ENCODE measurements at places on chromosomes 2 and 18.

DNA sequence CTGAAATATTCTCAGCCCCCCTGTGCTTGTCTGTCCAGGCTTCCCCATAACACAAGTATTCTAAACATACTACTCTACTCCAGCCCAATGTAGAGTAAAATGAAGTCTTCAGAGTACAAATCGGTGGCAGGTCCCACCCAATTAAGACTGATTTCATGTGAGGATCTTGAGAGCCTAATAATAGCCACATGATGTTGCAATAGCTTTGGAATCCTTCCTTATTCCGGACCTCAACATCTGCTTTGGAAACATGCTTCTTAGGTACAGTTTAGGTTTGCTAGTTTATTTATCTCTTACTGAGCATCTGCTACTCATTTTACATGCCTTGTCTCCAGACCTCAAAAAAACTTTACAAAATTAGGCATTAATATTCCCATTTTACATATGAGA, 207.3 kb upstream of the RAB6C start:
- no peak for DNase-seq

DNA sequence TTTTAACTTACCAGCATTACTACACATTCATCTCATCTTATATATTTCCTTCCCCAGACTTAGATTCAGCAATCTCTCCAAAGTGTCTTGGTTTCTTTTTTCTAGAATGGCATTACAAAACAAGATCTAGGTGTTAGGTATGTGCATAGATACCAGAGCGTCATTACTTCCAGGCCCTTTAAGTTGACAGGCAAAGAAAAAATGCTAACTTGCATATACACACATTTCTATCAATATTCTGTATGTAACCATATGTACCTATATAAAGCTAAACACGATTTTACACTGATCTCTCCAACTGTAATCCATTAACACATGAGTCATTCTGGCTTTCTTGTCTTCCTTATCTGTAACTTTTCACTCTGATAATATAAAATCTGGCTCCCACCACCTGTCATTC, 503.8 kb upstream of the NRXN1 start:
- no peak for DNase-seq

- no peak for DNase-seq
Observed at GRCh38 chr18:9421901-9422327, 53.4 kb upstream of the RALBP1 start.

DNA sequence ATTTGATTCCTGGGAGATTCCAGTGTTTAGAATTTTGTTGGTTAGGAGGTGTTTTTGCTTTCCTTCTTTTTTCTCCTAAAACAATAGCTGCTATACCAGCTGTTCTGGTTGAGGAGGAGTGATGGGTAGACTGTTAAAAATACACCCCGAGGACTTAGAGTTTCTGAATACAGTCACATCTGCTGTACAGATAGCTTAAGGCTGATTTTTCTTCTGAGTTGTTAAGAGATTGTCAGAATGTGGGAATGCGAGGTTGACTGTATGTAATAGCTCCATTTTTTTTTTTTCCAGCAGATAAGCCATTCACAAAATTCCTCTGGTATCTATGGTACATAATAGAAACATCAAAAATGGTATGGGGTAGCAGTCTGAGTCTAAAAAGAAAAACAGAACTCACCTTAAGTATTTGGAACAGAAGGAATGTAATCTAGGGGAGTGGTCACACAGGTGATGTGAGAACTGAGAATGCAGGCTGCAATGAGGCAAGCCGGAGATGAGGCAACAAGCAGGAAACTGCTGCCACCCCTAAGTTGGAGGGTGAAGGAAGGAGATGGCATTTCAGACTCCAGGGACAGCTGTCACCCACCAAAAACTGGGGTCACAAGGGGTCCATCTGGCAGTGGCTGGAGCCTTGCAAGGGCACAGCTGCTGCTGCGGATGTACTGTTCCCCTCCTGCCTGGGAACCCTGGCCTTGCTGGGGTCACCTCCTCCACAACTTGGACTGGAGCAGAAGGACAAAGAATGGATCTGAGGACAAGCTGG, 2.4 kb downstream of the DGKD start:
- no peak for DNase-seq

- no peak for DNase-seq
Observed at GRCh38 chr2:219286436-219287115, 7.4 kb downstream of the DNAJB2 start.

GRCh38 chr2:30398084-30398873, 48.8 kb upstream of the LCLAT1 start:
- no peak for DNase-seq

DNA sequence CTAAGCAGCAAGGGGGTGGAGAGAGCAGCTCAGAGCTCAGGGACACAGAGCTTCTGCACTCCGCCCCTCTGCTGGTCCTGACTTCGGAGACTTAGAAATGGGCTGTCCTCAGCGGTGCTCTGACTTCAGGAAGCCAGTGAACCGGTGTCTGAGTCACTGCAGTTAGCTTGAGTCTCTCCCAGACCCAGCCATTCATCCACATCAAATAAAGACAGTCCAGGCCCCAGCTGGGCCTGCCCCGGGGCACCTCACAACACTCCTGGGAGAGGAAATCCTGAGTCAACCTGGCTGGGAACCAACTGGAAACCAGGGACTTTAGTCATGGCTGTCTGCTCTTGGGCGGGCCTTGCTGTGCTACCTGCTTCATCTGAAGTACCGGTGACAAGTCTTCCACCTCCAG, 5.4 kb upstream of the ITGB6 start:
- no peak for DNase-seq

- no peak for DNase-seq
Observed at GRCh38 chr2:133843551-133843950, 275.3 kb upstream of the NCKAP5 start.

DNA sequence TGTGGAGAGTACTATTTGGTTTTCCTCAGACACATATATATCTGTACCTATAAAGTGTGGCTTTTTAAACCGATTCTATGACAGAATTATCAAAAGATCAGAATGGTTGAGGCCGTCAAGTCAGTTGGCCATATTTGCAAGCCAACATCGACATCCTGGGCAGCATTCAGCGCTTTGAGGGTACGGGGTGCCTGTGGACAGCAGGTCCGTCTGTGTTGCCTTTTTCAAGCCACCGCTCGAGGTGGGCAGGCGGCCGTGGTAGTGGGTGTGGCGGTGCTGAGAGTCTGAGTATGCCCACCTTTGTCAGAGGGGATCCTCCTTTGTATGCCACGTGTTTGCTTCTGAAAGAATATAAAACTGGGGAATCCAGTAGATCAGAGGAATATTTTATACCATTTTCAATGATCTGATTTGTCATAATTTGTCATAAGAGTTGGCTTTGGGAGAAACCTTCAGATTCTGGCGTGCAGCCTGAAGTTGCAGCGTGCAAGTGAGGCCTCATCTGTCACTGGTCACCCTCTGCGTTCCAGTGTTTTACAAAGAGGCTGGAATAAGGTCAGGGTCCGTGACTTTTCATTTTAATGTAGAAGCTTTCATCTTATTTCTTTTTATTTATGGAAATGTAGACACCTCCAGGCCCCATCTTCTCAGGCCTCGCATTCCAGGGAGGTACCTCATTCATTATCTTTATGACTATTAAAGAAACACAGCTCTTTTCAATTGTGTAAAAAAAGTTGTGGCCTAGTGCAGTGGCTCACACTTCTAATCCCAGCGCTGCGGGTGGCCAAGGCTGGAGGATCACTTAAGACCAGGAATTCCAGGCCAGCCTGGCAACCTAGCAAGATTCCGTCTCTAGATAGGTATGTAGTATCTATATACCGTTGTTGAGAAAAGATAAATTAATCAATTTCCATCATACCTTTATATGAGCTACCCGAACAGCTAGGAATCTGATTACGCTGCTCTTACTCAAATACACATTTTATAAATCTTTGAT, 37.8 kb upstream of the RBM44 start:
- no peak for DNase-seq

DNA sequence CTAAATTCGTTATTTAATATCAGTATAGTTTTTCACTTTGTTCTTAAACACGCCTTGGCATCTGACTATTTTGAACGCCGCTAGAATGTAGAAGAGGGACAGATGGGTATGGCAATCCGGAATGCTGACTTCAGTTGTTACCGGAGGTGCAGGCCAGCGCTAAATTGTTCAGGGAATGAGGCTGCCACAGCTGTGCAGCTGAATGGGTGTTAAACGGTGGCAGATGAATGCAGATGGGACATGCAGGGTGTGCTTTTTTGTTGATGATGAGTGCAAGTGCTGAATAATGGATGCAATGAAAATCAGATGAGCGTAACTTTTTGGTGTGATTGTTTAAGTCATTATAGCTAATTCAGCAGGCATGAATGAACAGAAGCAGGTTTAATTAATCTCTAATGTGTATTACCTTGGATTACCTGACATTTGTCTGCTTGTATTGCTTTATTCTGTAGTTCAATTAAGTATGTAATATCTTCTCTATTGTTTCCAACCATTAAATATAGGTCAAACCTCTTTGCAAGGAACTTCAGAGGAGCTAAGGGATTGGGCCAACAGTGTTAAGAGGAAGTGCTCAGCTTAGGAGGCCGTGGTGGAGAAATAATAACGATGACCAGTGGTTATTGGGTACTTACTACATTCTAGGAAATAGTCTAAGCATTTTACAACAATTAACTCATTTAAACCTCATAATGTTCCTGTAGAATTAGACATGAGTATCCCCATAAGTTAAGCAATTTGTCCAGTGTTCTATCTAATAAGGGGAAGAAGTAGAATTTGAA, 11.9 kb upstream of the CREG2 start:
- DNase-seq = no peak

DNA sequence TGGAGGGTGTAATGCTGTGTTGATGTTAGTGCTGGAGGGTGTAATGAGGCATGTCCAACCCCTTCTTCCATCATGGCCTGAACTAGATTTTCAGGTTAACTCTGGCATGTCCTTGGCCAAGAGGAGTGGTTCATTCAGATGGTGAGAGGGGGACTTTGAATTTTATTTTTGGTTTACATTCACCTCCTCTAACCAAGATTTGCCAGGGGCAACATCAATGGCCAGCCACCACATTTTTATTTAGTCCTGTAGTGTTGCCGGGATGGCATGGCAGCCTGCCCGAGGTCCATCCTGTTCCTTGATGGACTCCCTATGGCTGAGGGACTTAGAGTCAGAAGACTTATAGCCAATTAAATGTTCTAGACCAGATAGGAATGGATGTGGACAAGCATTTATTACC, 484.6 kb upstream of the HS6ST1 start:
- DNase-seq = no peak

GRCh38 chr18:70337139-70337972, 48.5 kb downstream of the SOCS6 start:
- no peak for DNase-seq

DNA sequence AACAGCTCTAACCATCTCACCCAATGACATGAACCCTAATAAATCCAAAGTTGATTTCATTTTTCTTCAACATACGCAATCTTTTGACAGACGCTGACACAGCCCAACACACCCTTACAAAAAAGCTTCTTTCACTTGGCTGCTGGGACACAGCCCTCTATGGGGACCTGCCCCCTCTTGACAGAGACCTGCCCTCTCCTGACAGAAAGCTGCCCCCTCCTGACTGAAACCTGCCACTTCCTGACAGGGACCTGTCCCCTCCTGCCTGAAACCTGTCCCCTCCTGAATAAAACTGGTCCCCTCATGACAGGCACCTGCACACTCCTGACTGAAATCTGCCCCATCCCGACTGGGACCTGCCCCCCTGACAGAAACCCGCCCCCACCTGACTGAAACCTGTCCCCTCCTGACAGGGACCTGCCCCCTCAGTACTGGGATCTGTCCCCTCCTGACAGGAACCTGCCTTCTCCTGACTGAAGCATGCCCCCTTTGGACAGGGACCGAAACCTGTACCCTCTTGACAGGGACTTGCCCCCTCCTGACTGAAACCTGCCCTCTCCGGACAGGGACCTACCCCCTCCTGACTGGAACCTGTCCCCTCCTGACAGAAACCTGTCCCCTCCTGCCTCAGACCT, 87.9 kb downstream of the PXDN start:
- DNase-seq = no peak

DNA sequence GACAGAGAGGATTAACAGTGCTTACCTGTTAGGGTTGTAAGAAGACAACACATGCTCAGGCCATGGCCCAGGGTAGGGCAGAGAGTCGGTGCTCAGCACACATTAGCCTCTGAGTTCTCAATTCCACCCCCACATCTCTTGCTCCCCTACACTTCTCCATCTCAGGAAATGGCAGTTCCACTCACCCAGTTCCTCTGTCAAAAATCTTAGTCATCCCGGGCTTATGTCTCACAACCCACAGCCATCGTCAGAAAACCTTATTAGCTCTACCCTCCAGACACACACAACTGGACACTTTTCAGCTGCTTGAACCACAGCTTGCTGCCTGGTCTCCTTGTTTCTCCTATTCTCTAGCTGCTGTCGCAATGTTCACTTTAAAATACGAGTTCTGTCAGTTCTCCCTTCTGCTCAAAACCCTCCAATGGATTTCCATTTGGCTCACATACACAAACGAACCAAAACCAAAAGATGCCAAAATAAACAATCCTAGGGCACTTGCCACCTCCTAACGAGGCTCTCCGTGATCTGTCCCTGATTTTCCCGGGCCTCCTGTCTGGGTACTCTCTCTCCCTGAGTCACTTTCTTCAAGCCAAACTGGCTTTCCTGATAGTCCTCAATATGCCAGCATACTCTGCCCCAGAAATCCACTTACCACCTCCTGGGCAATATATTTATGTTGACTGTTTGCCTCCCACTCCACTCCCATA, 89.7 kb downstream of the KCTD1 start:
- no peak for DNase-seq

DNA sequence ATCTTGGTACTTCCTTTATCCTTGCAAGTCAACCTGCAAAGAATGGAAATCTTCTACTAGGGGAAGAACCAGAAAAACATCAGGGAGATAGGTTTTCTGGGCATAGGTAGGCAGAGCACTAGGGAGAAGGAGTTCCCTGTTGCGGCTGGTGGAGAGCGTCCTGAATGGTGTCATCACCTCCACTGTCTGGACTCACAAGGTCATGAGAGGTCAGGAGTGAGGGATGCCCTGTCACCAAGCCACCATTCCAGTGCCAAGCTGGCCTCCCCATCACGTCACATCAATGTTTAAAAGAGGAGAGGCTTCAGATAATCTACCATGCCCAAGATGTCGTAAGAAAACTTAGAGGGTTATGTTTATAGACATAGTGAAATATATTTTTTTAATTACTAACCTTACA, 72.1 kb downstream of the BCL2 start:
- no peak for DNase-seq

GRCh38 chr2:75513616-75514170, 47.0 kb downstream of the EVA1A start:
- DNase-seq = no peak

GRCh38 chr2:208653383-208653782, 246.8 kb downstream of the PTH2R start:
- DNase-seq = no peak
